ENCODE measurements at places on chromosomes 6 and 20.

DNA sequence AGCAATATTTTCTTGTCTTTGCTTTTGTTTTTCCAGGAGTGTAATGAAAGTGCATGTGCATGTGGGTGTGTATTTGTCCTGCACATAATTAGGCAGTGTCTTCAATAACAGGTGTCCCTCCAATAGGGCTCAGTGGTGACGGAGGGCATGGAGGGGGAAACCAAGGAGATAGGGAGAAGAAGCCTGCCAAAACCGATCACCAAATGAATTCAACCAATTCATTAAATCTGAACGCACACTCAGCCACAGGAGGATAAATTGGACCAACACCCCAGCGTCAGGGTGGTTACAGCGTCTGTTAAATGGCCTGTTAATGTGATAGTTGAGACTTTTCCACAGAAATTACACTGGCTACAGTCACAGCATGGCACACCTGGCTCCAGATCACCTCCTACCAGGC, 527.6 kb downstream of the CD83 start:
- no peak for DNase-seq

DNA sequence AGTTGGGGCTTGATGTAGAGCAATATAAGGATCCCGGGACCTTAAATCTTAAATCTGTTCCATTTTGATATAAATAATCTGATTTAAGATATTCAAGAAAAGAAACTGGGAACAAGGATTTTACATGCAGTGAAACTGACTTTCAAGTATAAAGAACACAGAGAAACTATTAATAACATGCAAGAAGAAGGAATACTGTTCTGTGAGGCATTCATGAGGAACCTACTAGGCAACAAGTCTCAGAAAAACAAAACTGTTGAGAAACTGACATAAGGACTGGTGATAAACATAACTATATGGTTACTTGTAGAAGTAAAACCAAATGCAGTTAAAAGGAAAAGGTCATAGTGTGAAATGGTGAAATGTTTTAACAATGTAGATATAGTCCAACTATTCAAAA, 15.8 kb downstream of the HDDC2 start:
- no peak for DNase-seq

DNA sequence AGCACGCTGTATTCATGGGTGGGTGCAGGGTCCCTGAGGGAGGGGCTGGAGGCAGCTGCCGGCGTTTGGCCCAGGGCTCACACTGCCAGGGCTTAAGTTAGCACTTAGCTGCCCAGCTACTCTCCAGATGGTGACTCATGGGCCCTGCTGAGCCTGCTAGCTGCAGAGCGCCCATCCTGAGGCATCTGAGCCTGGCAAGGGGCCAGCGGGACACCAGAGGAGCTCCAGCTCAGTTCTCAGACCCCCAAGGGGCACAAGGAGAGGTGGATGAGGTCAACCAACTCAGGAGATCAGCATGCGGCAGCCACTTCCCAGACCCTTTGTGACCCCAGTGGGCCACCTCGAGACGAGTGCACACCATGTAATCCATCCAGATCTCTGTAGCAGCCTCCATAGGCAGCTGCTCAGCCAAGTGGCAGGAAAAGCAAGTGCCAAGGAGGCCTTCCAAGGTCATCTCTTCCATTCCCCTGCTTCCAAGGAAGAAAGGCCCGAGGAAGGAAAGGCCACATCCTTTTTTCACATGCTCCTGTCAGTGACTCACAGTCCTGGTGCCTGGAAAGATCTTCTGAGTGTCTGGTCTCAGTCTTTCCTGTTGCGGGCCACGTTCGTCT, 35.3 kb downstream of the FOXP4 start:
- DNase-seq, result no peak

- no peak for DNase-seq
Measured at GRCh38 chr6:138563650-138564049, 64.4 kb upstream of the NHSL1 start.

Data from esophagus squamous epithelium (tissue), 5 donors.